ENCODE measurements at places on chromosomes 1 and 21.

GRCh38 chr1:232166942-232167341 is 463.0 kb downstream of the SIPA1L2 start:
- DNase-seq: no peak

GRCh38 chr1:212234431-212235395 is 50.5 kb upstream of the PPP2R5A start:
- DNase-seq: no peak

GRCh38 chr1:228410015-228410414 is 3.4 kb upstream of the TRIM11 start:
- no peak for DNase-seq

DNA sequence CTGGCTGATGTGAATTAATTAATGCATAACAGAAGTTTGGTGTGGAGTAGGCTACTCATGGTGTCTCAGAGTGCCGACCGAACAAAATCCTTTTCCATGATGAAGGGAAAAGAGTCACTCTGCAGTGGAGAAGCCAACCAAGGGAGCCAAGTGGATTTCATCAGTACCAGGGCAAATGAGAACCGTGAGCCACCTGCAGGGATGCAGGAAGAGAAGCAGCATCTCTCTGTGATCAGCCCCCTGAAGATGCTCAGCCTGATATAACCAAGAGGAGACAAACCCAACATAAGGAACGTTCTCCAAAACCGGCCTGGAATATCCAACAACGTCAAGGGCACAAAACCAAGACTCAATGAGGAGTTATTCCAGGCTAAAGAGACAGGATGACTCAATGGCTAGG is 13.4 kb upstream of the LAPTM5 start:
- DNase-seq: no peak

DNA sequence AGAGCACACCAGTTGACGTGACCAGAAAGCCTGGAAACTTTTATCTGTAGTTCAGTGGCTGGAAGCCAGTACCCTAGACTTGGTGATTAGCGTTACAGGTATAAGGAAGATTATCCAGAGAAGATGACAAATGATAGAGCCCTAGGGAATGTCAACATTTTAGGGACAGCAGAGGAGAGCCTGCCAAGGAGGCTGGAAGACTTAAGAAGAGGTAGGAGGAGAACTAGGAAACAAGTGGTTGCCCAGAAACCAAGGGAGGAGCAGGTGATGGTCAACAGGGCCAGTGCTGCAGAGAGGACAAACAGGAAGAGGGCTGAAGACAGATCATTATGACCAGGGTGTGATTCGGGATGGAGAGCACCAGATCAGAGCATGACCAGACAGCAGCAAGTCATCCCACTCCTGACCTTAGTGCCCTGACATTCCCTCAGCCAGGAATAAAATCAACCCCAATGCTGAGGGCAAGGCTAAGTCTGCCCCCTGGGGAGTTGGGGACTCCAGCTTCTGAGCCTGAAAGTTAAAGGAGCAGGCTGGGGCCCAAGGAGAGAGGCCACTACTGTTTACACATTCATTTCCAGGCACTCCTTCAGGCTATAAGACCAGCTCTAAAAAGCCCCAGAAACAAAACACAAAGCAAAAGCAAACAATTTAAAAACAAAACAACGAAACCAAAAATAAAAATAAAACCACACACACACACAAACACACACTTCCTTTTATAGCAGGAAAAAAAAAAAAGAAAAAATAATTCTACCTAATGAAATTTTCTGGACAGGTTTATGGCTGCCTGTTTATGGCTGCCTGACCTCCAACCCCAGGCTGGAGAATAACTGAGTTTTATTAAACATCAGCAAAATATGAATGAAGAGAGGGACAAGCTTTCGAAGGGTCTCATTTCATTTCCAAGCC is 48.6 kb upstream of the LRRC52 start:
- no peak for DNase-seq

Measured in CD4-positive, alpha-beta T cell treated with Interleukin-12 subunit alpha and Interleukin-12 subunit beta, for 1 hour (primary cell).